Activated CD4-positive, alpha-beta T cell treated with anti-CD3 and anti-CD28 coated beads for 24 hours (primary cell): ENCODE measurements at places on chromosomes 6 and 20.

DNA sequence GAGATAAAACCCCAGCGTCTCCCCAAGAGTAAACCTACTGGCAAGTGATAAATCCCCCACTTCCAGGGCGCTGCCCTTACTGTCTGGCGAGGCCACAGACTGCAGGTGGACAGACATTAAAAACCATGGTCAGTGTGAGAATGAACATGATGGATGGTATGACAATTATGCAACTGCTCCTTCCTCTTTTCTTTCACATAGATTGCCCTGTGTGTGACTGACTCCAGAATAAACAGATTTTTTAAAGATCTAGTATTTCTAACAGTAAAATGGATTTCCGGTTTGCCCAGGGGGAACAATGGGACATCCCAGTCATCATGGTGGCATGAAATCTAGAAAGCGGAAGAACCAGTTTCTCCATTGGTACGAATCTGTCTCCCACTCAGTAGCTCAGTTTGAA, 153.7 kb downstream of the FOXC1 start:
- DNase-seq = no peak

DNA sequence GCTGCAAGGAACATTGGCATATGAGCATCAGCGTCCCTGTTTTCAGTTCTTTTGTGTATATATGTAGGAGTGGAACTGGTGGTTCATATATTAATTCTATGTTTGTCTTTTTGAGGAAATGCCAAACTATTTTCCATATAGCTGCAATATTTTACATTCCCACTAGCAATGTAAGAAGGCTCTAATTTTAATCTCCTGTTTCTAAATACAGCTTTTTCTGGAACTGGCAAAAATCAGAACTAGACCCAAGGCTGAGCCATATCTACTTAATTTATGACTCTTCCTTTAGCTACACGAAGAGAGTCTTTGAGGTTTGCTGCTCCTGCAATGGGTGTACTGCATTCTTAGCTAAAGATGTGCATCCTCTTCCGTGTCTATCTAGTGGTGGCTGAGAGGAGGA, 50.5 kb upstream of the SLC17A4 start:
- DNase-seq = no peak

GRCh38 chr6:90413396-90413795, 116.8 kb upstream of the BACH2 start:
- no peak for DNase-seq

DNA sequence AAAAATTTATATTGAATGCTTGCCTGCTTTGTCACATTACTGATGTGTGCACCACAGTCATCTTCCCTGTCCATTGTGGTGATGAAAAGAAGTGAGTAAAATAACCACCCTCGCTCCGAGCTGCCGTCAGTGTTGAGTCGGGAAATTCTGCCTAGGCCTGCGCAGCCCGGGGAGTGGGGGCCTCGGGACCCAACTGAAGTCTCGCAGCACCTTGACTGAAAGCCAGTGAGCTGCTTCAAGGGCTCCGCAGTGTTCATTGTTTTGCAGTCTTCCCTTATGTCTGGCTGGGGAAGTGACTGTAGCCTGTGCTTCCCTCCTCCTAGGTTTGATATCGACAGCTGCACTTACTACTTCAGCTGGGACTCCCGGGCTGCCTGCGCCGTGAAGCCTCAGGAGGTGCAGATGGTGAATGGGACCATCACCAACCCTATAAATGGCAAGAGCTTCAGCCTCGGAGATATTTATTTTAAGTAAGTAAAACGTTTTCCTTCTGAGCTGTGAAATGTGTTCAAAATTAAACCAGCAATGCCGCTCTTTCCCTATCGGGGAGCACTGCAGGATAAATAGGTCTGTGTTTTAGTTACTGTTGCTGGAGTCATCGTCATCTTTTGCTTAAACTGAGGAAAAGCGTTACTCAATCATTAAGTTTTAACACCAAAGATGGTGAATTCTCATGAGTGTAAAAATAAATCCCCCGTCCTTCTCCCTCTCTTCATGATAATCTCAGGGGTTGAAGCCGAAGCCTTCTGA, 32.7 kb upstream of the SLC22A1 start:
- DNase-seq = no peak

- DNase-seq = no peak
Measured at GRCh38 chr6:138418118-138418742, 14.2 kb downstream of the HEBP2 start.

GRCh38 chr6:123009059-123009458, 13.0 kb downstream of the CLVS2 start:
- no peak for DNase-seq
